ENCODE measurements at places on chromosomes 2 and 18. TPM values are rescaled to one million over a fixed set of nuclear protein-coding genes. Genes with fewer than 3 reads are reported as not detected.

Gene GALNT5
- 0.03 TPM for total RNA-seq

DNA sequence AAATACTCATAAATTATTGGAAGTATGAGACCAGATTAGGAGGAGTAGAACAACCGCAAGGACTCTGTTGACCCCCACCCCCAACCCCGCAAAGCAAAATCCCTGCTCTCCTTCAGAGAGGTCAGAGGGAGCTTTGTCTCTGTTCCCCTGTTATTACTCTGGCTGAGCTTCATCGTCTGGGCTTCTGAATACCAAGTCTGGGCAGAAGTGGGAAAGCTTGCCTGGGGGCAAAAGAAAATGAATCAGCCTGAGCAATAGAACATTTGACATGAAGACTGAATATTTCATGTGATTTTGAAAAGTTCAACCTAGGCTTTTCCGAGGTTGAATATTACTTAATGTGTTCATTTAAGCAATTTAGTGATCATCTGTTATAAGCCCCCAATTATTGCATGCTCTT, 114.6 kb upstream of the ARHGAP28 start:
- DNase-seq = no peak

- DNase-seq = peak; percentile 80
Observed at GRCh38 chr2:64212346-64212745, 68.1 kb upstream of the PELI1 start.

Gene ERBB4
- total RNA-seq = 0.06 TPM

DNA sequence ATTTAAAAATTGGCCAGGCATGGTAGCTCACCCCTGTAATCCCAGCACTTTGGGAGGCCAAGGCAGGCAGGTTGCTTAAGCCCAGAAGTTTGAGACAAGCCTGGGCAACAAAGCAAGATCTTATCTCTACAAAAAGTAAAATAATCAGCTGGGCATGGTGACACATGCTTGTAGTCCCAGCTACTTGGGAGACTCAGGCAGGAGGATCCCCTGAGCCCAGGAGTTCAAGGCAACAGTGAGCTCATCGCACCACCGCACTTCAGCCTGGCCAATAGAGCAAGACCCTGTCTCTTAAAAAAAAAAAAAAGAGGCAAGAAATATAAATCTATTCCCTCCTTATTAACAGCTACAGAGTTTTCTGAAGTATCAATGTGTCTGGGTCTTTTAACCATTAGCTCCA, 51.9 kb downstream of the ESCO1 start:
- DNase-seq = no peak
